ENCODE measurements at places on chromosomes 4 and X.

DNA sequence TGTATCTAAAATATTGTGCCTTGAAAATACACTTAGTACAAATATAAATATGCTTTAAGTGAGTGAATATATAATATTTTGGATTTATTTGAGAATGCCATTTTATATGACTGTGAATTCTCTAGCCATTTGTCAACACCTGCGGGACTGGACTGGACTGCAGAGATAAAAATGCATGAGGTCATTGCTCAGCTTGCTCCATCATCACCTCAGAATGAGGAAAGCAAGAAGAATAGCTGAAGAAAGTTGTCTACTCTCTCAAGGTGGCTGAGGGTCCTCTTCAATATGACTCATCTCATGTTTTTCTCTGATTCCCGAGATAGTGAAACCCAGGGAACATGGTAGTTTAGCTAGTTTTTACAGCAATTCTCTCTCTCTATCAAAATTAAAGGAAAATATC lies 732.5 kb upstream of the AGA start:
- DNase-seq, result no peak

DNA sequence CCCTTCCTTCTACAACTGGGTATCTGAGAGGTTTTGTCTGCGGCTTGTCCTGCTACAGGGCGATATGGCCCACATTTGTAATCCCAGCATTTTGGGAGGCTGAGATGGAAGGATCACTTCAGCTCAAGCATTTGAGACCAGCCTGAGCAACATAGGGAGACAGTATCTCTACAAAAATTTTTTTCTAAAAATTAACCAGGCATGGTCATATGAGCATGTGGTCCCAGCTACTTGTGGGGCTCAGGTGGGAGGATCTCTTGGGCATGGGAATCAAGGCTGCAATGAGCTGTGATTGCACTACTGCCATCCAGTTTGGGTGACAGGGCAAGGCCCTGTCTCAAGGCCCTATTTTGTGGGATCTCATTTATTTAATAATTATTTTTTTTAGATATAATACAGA lies 420.6 kb upstream of the PABPC4L start:
- DNase-seq, result no peak

GRCh38 chrX:53251307-53251706 lies 26.3 kb upstream of the KDM5C start:
- DNase-seq, result peak; percentile 20

DNA sequence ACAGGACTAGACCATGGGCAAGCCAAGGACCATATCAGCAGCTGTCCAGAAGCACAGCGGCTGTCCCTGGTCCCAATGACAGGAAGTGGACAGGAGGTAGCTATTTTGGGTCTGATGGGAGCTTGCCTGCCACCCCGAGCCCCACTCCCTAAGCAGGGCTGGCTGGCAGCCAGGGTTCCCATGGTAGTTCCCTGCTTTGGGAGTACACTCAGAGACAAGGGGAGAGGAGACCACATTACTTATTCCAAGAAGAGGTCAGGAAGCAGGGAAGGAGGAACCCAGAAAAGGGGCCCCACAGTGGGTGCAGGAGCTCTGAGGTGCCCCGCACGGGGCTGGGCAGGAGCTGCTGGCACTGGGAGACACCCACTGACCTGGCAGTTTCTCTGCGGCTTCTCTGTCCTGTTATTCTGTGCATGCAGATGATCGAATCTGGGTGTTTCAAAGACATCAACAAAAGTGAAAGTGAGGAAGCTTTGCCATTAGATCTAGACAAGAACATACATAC lies 36.3 kb downstream of the HTT-AS start:
- DNase-seq, result no peak

GRCh38 chrX:17442898-17443297 lies 67.9 kb downstream of the NHS start:
- no peak for DNase-seq

GRCh38 chrX:122878269-122878668 lies 305.8 kb upstream of the GRIA3 start:
- no peak for DNase-seq

GRCh38 chr4:16676230-16676770 lies 222.1 kb downstream of the LDB2 start:
- DNase-seq, result no peak

GRCh38 chr4:68906780-68907137 lies 44.8 kb downstream of the UGT2A3 start:
- DNase-seq, result no peak
